Cerebellar cortex (tissue), 1 donor: ENCODE measurements at places on chromosomes 12 and 14.

DNA sequence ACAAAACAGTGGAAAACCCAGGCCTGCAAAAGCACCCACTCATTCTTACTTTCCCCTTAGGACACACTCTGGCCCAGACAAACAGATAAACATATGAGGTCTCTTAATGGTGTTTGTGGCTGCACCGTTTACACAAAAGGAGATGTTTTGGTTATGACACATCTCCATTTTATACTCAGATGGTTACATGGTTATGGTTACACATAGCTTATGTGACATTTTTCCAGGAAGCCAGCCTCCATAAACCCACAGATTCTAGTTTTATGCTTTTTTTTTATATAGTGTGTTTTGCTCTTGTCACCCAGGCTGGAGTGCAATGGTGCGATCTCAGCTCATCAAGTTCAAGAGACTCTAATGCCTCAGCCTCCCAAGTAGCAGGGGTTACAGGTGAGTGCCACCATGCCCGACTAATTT, 3.5 kb upstream of the KLRD1 start:
- no peak for DNase-seq

- no peak for DNase-seq
Measured at GRCh38 chr12:65557438-65558181, 266.7 kb upstream of the HMGA2 start.

- DNase-seq, result no peak
Measured at GRCh38 chr14:69086537-69086936, 66.4 kb downstream of the DCAF5 start.

- DNase-seq, result no peak
Measured at GRCh38 chr14:96055065-96055752, 16.0 kb downstream of the C14orf132 start.

DNA sequence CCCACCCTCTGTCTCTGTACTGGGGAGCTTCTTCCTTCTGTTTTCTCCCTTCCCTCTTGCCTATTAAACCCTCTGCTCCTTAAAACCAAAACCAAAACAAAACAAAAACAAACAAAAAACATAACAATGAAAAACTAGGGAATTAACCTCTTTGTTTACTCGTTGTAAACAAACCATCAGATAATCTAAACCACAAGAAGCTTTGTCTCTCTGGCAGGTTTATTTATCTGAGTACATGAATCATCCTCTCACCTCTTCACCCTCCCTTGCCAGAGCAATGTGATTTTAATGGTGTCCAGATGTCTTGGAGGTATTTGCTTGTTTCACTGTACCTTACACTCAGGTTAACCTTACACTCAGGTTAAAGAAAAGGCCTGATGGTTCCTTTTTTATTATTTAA, 66.1 kb downstream of the DYRK2 start:
- DNase-seq, result no peak

DNA sequence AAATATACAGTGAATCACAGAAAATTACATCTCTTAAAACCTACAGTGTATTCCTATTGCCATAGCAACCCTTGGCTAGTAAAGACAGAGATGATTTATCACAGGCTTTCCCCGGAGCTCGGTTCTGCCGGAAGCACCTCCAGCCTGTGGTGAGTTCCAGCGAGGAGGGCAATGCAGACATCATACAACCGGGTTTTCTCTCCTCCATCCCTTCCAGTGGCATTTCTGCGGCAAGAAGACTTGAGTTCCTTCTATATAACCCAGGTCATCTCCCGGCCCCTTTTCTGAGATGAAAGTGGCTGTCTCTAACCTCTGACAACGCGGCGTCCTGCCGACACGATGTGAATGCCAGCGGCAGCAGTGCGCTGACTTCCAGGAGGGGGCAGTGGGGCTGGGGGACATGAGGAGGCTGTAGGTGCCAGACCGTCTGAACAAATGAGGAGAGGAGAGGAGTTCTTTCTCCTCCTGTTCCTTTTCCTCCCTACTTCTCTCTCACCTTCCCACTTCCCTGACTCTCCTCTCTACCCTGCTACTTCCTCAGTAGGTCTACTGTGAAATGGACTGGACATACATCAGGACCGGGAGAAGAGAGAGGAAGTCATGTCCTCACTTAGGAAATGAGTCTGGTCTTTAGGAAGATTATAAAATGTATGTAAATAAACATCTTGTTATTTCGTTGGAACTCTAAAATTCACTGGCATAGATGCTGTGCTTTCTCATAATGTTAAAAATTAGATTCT, 68.6 kb upstream of the MAX start:
- peak; percentile 33 for DNase-seq

GRCh38 chr12:69840727-69841126, 15.7 kb downstream of the MYRFL start:
- DNase-seq, result no peak

- DNase-seq, result peak; percentile 52
Measured at GRCh38 chr14:100076133-100076532, 10.9 kb downstream of the EVL start.

- DNase-seq, result no peak
Measured at GRCh38 chr12:47843226-47843980, 23.7 kb upstream of the HDAC7 start.

DNA sequence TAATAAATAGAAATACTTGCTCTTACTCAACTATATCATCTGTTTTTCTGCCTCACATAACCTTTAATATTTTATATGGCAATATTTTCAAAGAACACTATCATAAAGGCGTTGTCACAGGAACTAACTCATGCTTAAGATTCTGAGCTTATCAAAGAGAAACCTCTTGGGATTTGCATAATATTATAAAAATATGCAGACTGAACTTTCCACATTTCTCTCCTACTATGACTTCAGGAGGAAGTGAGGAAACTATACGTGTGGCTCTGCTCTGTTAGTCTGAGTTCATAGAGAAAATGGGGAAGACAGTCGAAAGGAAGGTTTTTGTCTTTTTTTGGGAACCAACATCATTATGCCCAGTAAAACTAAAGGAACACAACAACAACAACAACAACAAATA, 124.7 kb downstream of the GARIN6 start:
- no peak for DNase-seq

DNA sequence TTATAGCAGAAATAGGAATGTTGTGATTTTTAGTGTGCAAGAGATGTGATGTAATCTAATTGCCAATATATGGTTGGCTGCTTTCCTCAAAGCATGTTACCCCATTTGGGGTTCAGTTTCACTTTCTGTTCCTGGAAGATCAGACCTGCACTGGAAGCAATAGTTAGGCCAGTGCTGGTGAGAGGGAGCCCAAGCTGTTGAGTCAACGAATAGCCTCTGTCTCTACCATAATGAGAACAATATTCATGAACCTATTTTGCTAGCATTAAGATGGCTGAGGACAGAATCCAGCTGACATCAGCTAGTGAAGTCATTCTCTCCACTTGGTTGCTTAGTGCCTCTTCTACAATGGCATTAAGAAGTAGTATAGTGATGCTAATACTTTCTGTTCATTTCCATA, 379.9 kb upstream of the DCN start:
- no peak for DNase-seq

- DNase-seq, result no peak
Measured at GRCh38 chr14:94893411-94894160, 123.7 kb upstream of the GSC start.

GRCh38 chr14:84891404-84891803, 638.5 kb upstream of the FLRT2 start:
- DNase-seq, result no peak

DNA sequence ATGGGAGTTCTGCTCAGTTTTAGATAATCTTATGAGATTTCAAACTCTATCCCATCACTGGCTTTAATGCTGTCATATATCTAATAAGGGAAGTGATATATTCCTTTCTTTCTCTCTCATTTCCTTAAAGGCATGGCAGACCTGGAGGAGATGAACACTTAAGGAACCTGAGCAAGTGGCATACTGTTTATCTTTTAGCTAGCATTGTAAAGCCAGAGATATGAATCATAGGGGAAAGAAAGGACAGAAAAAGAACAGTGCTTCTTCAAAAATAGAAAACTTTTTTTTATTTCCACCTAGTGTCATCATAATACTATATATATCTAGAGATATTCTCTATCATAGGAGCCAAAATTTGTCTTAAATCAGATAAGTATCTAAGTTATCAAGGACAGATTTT, 68.3 kb upstream of the PSMA6 start:
- no peak for DNase-seq

DNA sequence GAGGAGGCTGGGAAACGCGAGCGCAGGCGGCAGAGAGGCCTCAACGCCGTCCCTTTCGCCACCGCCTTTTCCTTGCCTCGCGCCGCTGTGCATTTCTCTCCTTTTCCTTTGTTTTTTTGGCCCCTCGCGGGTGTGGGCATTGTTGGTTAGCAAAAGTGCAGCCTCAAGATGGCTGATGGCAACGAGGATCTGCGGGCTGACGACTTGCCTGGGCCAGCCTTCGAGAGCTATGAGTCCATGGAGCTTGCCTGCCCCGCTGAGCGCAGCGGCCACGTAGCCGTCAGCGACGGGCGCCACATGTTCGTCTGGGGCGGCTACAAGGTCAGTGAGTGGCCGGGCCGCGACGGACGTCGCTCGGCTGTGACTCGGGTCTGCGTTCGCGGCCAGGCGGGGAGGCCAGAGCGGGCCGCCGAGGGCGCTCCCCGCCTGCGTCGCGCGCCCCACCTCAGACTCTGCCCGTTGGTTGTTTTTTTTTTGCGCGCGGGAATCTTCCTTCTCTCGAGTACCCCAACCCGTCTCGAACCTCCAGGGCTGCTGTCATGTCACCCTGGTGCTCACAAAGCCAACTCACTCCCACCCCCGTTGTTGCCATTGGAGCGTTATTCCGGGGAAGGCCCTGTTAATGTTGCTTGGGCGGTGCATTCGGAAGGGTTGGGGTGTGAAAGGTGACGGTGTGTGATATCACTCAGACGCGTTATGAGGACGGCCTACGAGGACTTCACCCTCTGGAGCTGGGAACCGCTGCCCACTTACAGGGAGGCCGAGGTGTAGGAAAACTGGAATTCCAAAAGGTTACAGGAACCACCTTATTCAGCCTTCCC, 558 bp downstream of the KLHDC2 start:
- peak; percentile 64 for DNase-seq

GRCh38 chr12:88235183-88235833, 93.2 kb downstream of the TMTC3 start:
- no peak for DNase-seq

DNA sequence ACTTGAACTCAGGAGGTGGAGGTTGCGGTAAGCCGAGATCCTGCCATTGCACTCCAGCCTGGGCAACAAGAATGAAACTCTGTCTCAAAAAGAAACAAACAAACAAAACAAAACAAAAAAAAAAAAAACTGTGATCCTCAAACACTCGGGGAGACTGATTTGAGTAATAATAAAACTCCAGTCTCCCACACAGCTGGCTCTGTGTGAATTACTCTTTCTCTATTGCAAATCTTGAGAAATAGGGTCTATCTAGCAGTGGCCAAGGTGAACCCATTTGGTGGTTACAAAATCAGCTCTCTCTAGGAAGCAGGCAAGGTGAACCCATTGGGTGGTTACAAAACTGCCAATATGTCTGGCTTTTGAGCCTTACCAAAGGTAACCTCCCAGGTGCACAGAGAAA, 6.0 kb upstream of the ACOT6 start:
- DNase-seq, result no peak

- no peak for DNase-seq
Measured at GRCh38 chr14:72479461-72479931, 414.4 kb downstream of the DPF3 start.

GRCh38 chr12:18254081-18254480, 7.2 kb upstream of the PIK3C2G start:
- DNase-seq, result no peak

DNA sequence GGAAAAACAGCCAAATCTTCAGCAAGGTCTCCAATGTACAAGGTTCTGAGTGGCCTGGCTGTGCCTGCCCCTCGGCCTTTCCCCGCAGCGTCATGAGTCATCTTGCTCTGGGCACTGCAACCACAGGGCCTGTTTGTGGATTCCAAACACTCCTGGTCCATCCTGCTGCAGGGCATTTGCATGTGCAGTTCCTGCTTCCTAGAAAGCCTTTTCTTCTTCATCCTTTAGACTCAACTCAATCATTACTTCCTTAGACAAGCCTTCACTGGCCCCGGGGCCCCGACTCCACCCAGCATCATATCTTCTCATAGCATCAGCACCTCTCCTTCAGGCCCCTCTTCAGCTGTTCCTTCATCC, 101.8 kb upstream of the EGLN3 start:
- no peak for DNase-seq

DNA sequence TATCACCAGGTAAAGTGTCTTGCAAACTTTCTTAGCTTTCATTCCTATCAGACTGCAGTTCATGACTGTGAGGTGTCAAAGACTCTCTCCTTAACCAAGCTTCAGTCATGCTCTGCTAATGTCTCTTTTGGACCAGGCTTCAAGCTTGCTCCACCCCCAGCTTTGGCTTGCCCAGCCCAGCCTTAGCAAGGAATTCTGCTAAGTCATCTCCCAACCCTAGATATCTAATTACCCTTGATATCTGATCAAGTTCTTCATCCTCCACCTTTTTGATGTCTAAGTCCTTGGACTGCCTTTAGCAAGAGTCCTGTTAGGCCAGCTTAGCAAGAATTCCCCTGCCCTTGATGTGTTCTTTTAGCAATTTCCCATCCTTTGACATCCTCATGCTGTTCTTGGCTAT, 108.9 kb upstream of the FGD4 start:
- no peak for DNase-seq

DNA sequence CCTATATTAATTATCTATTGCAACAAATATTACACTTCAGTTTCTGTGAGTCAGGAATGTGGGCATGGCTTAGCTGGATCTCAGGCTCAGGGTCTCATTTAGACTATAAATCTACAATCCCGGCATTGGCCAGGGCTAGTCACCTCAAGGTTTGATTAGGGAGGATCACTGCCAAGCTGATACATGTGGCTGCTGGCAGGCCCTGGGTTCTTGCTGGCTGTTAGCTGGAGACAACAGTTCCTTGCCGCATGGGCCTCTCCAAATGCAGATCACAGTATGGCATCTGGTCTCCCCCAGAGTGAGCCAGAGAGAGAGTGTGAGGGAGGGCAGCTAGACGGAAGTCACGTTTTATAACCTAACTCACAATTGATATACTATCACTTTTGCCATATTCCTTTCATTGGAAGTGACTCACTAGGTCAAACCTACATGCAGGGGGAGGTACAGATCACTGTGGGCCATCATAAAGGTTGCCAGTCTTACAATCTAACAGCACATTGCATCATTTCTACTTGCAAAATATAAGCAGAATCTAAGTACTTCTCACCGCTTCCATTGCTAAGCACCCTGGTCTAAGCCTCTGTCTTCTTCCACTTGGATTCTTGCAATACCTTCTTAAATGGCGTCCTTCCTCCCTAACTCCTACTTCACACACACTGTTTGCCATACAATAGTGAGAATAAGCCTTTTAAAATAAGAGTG, 174.0 kb upstream of the ARHGAP5 start:
- no peak for DNase-seq

DNA sequence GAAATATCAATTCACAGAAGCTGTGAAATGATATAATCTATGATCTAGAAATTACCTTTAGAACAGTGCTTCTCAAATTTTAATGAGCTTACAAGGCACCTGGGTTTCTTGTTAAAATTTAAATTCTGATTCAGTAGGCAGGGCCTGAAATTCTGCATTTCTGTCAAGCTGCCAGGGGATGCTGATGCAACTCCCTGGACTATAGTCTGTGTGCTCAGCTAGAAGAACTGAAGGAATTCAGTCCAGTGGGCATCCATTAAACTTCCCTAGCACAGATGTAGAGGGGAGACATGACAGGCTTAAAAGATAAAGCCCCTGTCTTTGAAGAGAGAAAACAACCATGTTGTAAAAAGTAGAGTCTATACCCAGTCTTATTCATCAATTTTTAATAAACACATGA, 441.8 kb downstream of the TMTC2 start:
- no peak for DNase-seq

GRCh38 chr14:96102081-96102856, 63.1 kb downstream of the C14orf132 start:
- DNase-seq, result no peak

- DNase-seq, result no peak
Measured at GRCh38 chr12:79128956-79129355, 264.4 kb downstream of the SYT1 start.
